Epithelial cell of umbilical artery (primary cell): ENCODE measurements at places on chromosomes 6 and 20. TPM values are rescaled to one million over a fixed set of nuclear protein-coding genes. Genes with fewer than 3 reads are reported as not detected.

Gene NECAB3
- total RNA-seq = 15.2 and 19.5 TPM in 2 replicates

Gene NKAPL
- total RNA-seq = 0.30 and 0.32 TPM in 2 replicates

Gene FAM83D
- 21.1 and 43.8 TPM in 2 replicates for total RNA-seq

Gene GPR6
- total RNA-seq = not detected in 2 replicates

Gene SUMO4
- total RNA-seq = 0.32 and 1.7 TPM in 2 replicates

Gene LPIN3
- 0.97 and 3.6 TPM in 2 replicates for total RNA-seq

Gene AGER
- total RNA-seq = under 0.01 and 0.46 TPM in 2 replicates

Gene LHFPL5
- total RNA-seq = not detected in 2 replicates

Gene CEP162
- total RNA-seq = 8.8 and 14.7 TPM in 2 replicates

Gene PRL
- not detected in 2 replicates for total RNA-seq

Gene CNR1
- total RNA-seq = not detected in 2 replicates

Gene SLC2A10
- 10.6 and 13.3 TPM in 2 replicates for total RNA-seq

Gene BANF2
- not detected in 2 replicates for total RNA-seq

Gene SLC22A2
- total RNA-seq = not detected in 2 replicates

Gene STMN3
- total RNA-seq = 0.32 and 0.76 TPM in 2 replicates

Gene JPH2
- under 0.01 TPM in 1 of 2 replicates, not detected in the other for total RNA-seq

Gene OR2J3
- not detected in 2 replicates for total RNA-seq
